ENCODE measurements at places on chromosomes 12 and 14.
A peak's percentile ranks its signal among the peaks of the same experiment; 100 is the strongest.

DNA sequence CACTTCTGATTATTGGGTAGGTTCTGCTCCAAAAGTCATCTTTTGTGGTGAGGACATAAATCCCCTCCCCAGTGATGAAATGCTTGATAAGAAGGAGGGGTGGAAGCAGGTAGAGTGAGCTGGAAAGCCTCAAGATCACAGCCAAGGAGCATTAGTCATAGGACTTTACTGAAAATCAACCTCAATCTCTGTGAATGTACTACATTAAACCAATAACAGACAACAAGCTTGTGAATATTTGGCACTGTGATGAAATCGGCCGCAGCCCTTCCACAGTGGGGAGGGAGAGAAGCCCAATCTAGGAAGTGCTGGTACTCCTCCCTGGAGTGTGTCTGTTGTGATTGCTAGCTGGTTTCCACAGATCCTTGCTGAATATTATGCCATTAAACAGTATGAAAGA lies 41.2 kb upstream of the PTCSC3 start:
- DNase-seq, result no peak

- DNase-seq, result no peak
These were observed 82.7 kb upstream of the GPR68 start for GRCh38 chr14:91327250-91327595.

GRCh38 chr12:92185052-92185451 lies 39.4 kb upstream of the BTG1 start:
- DNase-seq, result no peak

DNA sequence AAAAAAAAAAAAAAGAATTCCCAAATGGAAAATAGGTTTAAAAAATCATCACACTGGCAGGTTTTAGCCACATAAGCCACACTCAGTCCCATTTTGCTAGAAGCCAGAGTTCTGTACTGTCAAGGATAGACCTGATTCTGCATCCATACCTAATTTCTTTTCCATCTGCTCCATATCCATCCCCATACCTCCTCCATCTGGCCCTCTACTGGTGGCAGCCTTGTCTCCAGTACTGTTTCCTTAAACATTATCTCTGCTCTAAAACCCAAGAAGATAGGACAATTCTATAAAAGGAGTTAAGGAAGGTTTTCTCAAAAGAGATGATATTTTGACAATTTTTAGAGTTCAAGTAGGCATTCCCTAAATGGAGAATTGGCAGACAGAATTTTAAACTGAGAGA lies 26.0 kb upstream of the RXYLT1 start:
- no peak for DNase-seq

DNA sequence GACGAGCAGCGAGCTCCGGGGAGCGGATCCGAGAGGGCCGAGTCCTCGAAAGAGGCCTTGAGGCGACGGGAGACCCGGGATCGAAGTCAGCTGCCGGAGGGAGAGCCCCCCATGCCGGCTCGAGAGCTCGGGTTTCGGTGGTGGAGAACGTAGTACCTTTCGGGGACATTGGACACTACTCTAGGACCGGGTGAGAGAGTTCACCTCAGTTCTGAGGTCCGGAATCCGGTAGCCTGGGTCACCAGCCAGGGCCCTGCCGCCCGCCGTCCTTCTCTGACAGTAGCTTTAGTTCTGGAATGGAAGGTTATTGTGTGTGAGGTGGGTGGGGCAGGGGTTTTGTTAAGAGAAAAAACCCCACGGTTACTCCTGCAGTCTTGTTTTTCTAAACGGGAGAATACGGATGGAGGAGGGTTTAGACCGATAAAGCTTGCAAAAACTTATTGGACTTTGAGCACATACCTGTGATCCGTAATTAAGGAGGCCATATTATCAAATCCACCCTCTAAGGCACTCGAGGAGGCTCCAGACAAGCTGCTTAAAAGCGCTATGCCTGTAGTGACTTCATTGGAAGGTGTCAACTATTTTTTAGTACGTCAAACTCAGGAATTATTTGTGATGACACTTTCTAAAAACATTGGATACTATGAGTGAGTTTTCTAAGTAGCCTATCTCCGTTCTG lies 765 bp downstream of the SCYL2 start:
- no peak for DNase-seq

DNA sequence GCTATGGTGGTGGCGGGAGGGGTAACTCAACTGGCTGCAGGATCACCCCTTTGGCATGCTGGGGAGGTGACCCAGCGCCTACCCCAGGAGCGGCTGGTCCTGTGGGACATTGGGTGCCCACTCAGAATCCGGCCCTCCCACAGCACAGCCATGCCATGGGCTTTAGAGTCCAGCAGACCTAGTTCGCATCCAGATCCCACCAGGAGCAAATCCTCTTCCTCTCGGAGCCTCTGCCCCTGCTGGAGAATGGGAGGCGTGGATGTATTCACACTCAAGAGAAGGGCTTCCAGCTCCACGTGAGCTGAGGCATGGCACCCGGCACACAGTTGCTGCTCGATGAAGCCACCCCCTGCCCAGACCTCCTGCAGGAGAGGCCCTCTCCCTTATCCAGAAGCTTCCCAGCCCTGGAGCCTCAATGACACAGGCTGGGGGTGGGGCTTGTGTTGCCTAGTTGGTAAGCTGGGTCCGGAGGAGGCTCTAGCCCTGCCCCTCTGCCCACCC lies 17.7 kb downstream of the FAM222A start:
- DNase-seq, result no peak

GRCh38 chr12:113589437-113589836 lies 117.8 kb upstream of the LHX5 start:
- DNase-seq, result no peak

- DNase-seq, result no peak
These were observed 591.2 kb downstream of the VRK1 start for GRCh38 chr14:97388408-97388807.

GRCh38 chr14:52103416-52103815 lies 34.6 kb upstream of the NID2 start:
- no peak for DNase-seq

DNA sequence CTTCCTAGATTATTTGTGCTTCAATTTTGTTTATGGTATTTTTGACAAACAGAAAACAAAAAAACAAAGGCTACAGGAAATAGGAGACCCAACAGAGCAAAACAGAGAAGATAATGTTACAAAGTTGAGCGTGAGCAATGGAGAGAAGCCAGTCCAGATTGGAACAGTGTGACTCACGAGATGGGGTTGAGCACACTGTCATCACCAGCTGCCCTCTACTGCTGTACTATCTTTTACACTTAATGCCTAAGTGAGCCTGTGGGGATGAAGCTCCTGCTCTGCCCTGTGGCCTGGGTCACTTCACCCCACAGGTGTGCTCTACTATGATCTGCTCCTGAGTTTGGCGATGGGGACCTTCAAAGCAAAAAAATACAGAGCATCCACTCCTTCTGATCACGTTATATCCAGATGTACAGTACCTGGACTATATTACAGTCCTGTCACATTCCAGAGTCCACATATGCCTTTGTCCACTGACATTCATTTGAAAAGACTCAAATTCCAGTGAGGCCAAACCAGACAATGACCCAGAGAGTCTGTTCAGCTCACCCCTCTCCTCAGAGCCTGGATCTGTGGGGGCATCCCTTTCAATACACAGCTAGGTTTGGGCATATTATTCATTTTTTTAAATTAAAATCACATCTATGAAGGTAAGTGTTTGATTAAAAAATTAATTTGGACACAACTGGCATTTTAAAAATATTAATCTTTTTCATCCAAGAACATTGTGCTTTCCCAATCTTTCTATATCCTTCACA lies 4.4 kb downstream of the IPO8 start:
- DNase-seq, result no peak

DNA sequence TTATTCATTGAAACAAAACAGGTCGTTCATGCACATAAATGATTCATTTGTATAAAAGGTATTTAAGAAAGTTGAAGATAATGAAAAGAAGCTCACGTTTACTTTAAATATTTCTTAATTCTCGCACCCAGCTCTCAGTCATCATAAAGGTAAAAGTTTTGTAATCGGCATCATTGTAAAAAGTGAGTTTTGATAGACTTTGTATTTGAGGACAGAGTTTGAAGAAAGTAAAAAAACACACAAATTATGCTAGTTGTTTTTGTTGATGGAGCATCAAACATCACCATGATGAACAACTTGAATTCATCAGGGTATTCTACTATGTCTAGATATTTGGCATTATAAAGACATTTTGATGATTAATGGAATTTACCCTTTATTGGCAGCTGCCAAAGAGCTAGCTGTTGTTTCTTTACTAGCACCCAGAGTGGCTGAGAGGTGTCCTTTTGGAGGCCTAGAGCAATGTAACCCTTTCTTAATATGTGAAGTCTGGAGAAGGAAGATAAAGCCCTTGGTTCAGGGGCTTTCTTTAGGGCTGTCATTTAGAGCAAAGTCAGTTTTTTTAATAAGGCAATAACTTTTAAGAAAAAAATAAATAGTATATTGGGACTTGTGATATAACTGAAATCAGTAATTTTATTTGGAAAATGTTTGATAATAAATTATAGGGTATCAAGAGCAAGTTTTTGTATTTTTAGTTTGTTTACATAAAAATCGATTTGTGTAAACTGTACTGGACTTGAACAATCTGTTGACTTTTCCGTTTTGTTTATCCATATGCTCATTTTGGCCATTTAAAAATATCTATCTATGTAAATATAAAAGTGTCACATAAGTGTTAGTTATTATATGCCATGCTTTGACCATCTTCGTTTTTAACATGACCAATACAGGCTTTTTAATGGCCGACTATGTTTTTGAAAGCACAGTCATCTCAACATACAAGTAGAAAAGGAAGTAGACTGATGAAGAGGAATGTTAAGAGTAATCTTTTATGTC lies 7.4 kb downstream of the GLRX5 start:
- no peak for DNase-seq

DNA sequence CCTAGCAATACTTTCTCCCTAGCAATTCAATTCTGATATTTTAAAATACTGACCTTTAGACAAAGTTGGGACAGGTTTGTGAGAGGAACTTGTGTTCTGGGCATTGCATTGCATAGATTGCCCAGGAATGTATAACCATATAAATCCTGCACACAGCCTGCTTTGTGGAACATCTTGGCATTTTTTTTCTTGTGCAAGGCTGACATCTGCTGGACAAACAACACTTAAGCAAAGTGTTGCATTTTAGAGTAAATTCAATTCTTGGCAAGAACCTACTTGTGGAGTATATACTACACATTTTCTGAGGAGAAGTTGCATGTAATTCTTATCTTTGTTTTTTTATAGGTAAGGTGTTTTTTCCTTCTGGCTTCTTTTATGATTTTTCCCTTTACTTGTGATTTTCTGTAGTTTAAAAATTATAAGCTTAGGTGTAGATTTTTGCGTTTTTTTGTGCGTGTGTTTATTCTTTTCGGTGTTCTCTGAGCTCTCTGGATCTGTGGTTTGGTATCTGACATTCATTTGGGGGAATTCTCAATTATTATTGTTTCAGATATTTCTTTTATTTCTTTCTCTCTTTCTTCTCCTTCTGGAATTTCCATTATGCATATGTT lies 26.4 kb downstream of the TESPA1 start:
- DNase-seq, result peak; percentile 56

DNA sequence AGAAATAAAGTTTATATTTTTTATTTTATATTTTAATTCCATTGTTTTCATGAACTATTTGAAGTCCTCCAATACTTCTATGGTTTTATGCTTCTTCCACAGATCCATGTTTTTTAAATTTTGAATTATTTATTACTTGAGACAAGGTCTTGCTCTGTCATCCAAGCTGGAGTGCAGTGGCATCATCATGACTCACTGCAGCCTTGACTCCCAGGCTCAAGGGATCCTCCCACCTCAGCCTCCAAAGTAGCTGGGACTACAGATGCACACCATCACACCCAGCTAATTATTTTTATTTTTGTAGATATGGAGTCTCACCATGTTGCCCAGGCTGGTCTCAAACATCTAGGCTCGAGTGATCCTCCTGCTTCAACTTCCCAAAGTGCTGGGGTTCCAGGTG lies 28.8 kb upstream of the DLGAP5 start:
- no peak for DNase-seq

DNA sequence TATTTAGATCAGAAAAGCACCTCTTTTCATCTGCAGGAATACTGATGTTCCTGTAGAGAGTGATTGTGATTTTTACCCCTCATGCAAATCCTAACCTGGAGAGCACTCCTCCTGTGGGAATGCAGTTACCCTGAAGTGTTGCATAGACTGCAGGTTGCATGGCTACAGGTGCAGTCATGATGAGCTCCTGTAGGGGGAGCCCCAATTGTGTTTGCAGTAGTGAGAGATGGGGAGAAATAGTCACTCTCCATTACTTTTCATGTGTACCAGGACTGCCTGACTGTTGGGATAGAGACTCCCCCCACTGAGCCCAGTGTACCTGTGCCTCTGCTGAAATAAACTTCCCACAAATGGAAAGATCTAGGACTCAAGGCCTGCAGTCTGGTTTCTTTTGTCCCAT lies 1086.5 kb downstream of the SLC6A15 start:
- DNase-seq, result no peak

GRCh38 chr12:106114447-106115068 lies 24.2 kb downstream of the NUAK1 start:
- peak; percentile 17 for DNase-seq

All from MV-4-11 (cell line).